ENCODE measurements at places on chromosomes 13 and 19. TPM values are rescaled to one million over a fixed set of nuclear protein-coding genes. Genes with fewer than 3 reads are reported as not detected.

GRCh38 chr19:953445-954271, 27.8 kb downstream of the ARID3A start:
- H3K4me1 ChIP-seq: no peaks in the 10 kb centered on the region
- DNase-seq: no peak
- H3K4me3 ChIP-seq: no peak overlapping the region
- no peaks in the 10 kb centered on the region for H3K27me3 ChIP-seq

The KLHL1 gene
- total RNA-seq: not detected

GRCh38 chr13:46639033-46639981, 86.3 kb downstream of the LRCH1 start:
- DNase-seq: no peak
- H3K36me3 ChIP-seq: no peaks in the 10 kb centered on the region
- H3K27me3 ChIP-seq: no peaks in the 10 kb centered on the region
- no peak overlapping the region for H3K27ac ChIP-seq
- peaks cover 38% of the 10 kb centered on the region for H3K4me1 ChIP-seq
- no peak overlapping the region for H3K4me3 ChIP-seq

DNA sequence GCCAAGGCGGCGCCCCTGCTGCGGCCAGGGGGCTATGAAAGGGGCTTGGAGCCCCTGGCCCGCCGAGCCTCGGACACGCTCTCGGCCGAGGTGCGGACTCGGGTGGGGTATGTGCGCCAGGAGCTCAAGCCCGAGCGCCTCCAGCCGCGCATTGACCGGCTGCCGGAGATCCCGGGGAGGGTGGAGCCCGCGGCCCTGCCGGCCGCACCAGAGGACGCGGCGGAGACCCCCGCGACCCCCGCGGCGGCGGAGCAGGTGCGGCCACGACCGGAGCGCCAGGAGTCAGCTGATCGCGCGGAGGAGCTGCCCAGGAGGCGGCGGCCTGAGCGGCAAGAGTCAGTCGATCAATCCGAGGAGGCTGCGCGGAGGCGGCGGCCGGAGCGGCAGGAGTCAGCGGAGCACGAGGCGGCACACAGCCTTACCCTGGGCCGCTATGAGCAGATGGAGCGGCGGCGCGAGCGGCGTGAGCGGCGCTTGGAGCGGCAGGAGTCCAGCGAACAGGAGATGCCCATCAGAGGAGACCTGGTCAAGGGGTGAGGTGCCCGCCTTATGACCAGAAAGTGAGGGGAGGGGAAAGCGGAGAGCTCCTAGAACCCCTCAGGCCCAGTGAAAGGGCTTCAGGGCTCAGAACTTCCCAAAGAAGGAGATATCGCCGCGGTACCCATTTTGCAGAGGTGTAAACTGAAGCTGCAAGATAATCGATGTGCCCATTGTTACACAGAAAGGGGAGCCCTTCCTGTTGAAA, 8.8 kb upstream of the SHKBP1 start:
- no peak for DNase-seq
- peaks cover 11% of the 10 kb centered on the region for H3K27me3 ChIP-seq
- peak overlapping the region; percentile 58 for H3K4me3 ChIP-seq
- peaks cover 7% of the 10 kb centered on the region for H3K4me1 ChIP-seq

The IER2 gene
- 31.2 TPM for total RNA-seq

The ZNF560 gene
- total RNA-seq: not detected

GRCh38 chr19:13797870-13798269, 2.6 kb downstream of the ZSWIM4 start:
- H3K4me1 ChIP-seq: peaks cover 20% of the 10 kb centered on the region
- peak; percentile 43 for DNase-seq
- H3K4me3 ChIP-seq: no peak overlapping the region
- no peaks in the 10 kb centered on the region for H3K36me3 ChIP-seq

DNA sequence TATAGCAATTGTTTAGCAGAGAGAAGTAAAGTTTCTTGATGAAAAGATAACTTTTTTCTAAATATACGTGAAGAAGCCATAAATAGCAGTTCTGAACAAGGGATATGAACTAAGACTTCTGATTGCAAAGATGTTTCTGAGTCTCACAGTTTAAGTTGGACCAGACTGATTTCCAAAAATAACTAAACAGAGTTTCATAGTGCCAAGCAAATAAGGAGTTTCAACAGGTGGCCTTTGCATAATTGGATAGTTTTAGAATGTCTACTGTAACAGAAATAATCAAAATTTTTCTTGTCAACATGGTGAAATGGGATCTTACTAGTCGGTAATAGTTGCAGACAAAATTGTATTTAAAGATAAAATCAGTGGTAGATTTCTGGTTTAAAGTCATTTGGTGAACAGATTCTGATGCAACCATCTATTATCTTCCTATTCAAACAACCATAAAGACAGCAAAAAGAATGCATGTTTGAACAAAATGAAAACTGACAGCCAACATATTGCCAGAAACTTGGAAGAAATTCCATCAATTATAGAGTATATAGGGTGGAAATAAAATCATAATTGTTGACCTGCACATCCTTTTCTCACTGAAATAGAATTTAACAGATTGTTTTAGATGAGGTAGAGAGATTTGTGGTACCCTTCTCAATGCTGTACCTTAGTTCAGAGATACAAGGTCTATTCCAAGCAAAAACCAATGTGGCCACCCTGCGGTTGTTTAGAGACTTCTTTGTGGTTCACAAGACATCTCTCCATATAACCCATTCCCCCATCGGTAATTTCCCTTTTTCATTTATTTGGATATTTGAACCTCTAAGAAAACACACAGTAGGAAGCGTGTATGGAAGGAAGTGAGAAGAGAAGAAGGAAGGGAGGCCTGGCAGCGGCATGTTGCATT, 275.3 kb downstream of the COG6 start:
- H3K4me3 ChIP-seq: no peak overlapping the region
- H3K36me3 ChIP-seq: no peaks in the 10 kb centered on the region
- no peak overlapping the region for H3K27ac ChIP-seq
- H3K4me1 ChIP-seq: no peaks in the 10 kb centered on the region

The C19orf85 gene
- total RNA-seq: not detected

The PDX1 gene
- total RNA-seq: not detected

- H3K27me3 ChIP-seq: no peaks in the 10 kb centered on the region
- DNase-seq: no peak
- no peaks in the 10 kb centered on the region for H3K36me3 ChIP-seq
- peaks cover 5% of the 10 kb centered on the region for H3K4me1 ChIP-seq
- no peak overlapping the region for H3K27ac ChIP-seq
- no peak overlapping the region for H3K4me3 ChIP-seq
These were observed 47.3 kb upstream of the NBEA start for GRCh38 chr13:34894756-34895155.

GRCh38 chr13:54394085-54394700, 1365.6 kb downstream of the OLFM4 start:
- DNase-seq: no peak
- H3K4me3 ChIP-seq: no peak overlapping the region
- no peaks in the 10 kb centered on the region for H3K27me3 ChIP-seq
- no peaks in the 10 kb centered on the region for H3K4me1 ChIP-seq
- H3K27ac ChIP-seq: no peak overlapping the region

- no peak for DNase-seq
- H3K36me3 ChIP-seq: peaks cover 29% of the 10 kb centered on the region
- H3K27me3 ChIP-seq: no peaks in the 10 kb centered on the region
- H3K4me1 ChIP-seq: peaks cover 8% of the 10 kb centered on the region
These were observed 10.2 kb downstream of the CAPN12 start for GRCh38 chr19:38734176-38734425.

- DNase-seq: no peak
- H3K36me3 ChIP-seq: no peaks in the 10 kb centered on the region
- no peaks in the 10 kb centered on the region for H3K4me1 ChIP-seq
- no peak overlapping the region for H3K4me3 ChIP-seq
These were observed 66.9 kb downstream of the C13orf42 start for GRCh38 chr13:51044023-51044665.

The ATP4A gene
- not detected for total RNA-seq

GRCh38 chr13:75399168-75399878, 82.6 kb downstream of the TBC1D4 start:
- H3K27me3 ChIP-seq: no peaks in the 10 kb centered on the region
- H3K4me3 ChIP-seq: no peak overlapping the region
- no peak overlapping the region for H3K27ac ChIP-seq
- peaks cover 67% of the 10 kb centered on the region for H3K4me1 ChIP-seq
- DNase-seq: no peak
